Fibroblast of pulmonary artery (primary cell): ENCODE measurements at places on chromosomes 12 and 14.
A peak's percentile ranks its signal among the peaks of the same experiment; 100 is the strongest.

GRCh38 chr14:101840649-101841369, 79.3 kb downstream of the PPP2R5C start:
- no peak for DNase-seq

GRCh38 chr14:99605299-99605961, 1.4 kb upstream of the CCDC85C start:
- peak; percentile 48 for DNase-seq

GRCh38 chr12:117486840-117487659, 125.6 kb upstream of the NOS1 start:
- no peak for DNase-seq

DNA sequence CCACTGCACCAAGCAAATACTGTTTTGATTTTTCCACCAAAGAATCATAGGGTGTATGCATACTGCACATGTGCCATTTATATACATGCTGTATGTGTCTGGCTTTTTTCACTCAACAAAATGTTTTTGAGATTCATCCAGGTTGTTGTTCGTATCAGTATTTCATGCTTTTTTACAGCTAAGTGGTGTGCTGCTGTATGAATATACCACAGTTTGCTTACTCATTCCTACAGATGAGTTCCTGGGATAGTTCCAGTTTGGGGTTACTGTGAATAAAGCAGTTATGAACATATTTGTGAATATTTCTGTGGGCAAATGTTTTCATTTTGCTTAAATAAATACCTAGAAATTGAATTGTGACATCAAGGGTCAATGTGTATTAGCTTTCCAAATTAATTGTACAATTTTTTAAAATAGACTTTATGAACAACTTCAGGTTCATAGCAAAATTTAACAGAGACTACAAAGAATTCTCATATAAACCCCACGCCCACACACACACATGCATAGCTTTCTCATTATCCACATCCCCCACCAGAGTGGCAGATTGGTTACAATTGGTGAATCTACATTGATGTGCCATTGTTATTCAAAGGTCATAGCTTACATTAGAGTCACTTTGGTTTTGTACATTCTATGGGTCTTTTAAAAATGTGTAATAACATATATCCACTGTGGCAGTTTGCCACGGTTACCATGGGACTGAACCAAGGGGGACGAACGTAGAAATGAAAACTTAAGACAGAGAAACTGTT, 6.9 kb upstream of the KRT6A start:
- DNase-seq, result peak; percentile 40

DNA sequence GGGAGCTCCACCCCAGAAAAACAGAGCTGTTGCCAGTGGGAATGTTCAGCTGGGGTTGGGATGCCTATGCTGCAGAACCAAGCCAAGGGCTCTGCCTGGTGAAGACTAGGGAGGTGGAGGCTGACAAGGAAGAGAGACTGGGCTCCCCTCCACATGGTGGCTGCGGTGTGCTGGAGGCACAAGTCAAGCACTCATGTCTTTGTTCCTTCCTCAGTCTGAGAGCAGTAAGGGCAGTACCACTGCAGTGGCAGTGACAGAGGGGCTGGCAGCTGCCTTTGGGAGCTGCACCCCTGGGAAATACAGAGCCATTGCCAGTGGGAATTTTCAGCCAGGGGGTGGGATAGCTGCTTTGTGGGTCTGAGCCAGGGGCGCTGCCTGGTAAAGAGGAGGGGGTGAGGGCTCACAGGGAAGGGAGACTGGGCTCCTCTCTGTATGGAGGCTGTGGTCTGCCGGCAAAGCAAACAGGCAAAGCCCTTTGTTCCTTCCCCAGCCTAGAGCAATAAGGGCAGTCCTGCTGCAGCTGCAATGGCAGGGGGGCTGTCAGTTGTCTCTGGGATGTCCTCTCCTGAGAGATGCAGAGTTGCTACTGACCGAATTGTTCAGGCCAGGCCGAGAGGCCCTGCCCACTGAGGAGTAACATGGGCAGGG, 255.9 kb downstream of the RAD51B start:
- DNase-seq, result no peak

DNA sequence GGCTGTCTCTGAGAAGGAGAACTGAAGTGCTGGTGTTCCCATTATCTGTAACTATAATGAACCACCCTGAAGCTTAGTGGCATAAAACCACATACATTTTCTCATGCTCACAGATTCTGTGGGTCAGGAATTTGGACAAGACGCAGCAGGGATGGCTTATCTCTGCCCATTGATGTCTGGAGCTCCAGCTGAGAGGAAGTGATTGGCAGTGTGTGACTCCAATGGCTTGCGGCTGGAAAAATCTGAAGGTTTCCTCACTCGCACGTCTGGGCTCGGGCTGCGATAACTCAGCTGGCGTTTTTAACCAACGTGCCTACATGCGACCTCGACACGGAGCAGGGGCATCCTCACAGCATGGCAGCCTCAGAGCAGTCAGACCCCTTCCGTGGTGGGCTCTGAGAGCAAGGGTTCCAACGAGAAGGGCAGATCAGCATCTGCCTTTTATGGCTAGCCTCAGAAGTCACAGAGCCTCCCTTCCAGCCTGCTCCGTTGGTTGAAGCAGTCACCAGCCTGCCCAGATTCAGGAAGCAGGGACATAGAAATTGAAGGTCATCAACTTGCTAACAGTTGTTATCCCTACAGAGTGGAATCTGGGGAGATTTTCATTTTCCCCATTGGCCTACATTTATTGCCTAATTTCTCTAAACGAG, 143.3 kb upstream of the BCL2L14 start:
- peak; percentile 75 for DNase-seq

DNA sequence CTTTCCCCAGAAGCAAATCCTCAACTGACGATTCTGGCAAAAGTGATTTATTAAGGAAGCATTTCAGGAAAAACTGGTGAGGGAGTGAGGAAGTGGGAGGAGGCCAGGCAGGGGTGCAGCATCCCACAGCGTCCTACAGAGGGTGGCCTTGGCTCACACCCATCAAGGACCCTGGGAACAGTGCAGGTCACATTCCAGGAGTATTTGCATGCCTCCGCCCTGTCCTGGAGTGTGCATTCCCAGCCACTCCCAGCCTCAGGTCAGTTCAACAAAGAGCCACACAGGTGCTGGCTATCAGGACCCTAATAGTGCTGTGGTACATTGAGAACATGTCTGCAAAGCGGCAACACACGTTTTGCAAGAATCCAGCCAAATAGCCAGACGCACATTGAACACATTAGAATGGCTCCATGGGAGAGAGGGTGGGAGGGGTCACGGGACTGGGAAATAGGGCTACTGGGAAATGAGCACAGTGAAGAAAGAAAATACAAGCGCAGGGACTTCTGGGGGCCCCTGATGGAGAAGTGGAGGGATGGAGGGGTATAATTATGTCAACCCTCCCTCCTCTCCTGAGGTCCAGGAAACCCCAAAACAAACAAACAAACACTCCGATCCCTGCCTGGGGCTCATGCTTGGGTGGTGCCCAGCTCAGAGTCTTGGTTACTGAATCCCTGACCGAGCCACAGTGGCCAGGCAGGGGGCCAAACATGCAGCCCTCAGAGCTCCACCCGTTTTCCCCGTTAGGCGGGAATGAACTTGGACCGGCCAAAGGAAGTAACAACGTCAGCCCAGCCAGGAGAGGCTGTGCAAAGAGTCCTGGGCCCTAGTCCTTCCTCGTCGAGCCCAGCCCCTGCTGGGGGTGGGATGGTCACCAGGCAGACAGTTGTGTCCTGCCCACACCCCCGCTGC, 36.5 kb downstream of the CMKLR1 start:
- peak; percentile 29 for DNase-seq

- no peak for DNase-seq
These were observed 1752.4 kb upstream of the FLRT2 start for GRCh38 chr14:83777516-83777915.

GRCh38 chr14:29355846-29356245, 571.8 kb downstream of the PRKD1 start:
- DNase-seq, result no peak

DNA sequence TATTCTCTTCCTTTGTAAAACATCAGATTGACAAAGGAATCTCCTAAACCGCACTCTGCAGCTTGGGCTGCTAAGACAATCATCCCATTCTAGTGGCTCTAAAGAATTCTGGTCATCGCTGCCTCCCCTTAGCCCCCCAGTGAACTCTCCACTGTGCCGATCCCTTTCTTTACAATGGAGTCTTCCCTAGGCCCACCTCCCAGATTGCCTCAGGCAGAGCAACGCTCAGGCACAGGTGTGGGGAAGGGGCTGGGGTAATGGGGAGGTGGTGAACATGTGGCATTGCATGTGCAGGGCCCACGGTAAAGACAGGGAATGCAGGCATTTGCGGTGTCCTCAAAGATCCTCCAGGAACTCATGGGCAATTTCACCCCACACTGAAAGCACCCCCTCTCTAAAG, 86.3 kb downstream of the PLEKHG3 start:
- no peak for DNase-seq

DNA sequence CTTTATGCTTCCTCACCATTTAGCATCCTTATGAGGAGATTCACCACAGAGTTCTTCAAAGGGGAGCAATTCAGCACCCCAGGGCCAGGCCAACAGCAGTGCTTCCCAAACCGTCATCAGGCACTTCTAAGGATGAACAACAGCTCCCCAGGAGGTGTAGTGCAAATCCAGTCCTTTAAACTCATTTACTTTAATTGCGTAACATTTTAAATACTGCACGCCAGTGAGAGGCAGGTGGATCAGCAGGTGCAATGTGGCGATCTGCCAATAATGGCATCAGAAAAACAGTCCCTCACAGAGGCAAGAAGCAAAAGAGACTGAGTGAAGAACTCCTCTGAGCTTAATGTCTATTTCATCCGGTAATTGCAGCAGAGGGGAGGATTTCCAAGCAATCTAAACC, 770.9 kb upstream of the FOXG1 start:
- DNase-seq, result no peak

GRCh38 chr14:72906316-72906715, 12.4 kb upstream of the DPF3 start:
- DNase-seq, result peak; percentile 62

DNA sequence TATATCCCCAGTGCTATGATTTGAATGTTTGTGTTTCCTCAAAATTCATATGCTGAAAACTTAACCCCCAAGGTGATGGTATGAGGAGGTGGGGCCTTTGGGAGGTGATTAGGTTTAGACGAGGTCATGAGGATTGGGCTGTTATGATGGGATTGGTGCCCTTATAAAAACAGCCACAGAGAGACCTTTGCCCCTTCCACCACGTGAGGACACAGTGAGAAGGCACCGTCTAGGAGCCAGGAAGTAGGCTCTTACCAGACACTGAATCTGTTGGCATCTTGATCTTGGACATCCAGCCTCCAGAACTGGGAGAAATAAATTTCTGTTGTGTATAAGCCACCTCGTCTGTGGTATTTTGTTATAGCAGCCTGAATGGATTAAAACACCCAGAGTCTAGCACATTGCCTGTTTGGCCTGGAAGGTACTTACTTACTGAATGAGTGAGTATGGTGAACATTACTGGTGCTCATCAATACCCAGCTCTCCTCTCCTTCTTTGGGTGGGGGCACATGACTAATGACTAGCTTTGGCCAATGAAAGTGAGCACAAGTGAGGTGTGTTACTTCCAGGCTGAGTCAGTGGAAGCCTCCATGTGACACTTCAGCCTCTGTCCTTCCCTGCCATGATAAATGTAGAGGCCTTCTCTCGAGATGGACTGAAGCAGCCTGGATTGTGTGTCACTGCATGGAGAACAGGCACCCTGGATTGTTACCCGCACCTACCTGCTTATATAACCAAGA, 72.4 kb upstream of the CHST11 start:
- DNase-seq, result no peak

GRCh38 chr12:89971880-89972279, 263.2 kb upstream of the ATP2B1 start:
- peak; percentile 93 for DNase-seq

DNA sequence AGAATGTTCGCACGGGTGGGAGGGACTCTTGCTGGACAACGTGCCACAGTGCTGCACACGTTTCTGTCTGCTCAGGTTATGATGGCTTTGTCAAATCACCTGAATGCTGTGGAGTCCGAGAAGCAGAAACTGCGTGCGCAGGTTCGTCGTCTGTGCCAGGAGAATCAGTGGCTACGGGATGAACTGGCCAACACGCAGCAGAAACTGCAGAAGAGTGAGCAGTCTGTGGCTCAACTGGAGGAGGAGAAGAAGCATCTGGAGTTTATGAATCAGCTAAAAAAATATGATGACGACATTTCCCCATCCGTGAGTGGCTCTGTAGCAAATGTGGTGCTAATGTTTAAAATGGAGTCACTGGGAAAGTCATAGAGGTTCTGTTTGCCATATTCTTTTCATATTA, 28.5 kb downstream of the KLC1 start:
- peak; percentile 74 for DNase-seq

GRCh38 chr14:72644038-72644437, 249.9 kb downstream of the DPF3 start:
- no peak for DNase-seq

DNA sequence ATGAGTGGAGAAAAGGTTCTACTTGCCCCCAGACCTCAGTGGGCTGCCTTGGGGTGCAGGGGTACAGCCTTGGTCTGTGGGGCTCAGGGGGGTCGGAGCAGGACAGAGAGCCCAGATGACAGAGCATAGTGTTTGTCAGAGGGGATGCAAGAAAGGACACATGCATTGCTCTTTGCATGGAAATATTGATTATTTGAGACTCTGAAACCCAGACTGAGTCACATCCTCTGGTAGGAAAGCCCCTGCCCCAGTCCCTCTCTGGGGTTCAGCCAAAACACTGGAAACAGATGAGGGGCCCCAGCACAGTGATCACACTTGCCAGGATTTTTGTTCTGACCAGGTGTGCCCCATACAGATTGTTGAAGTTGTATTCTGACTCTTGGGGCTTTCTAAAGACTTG, 1094.4 kb downstream of the BCL11B start:
- no peak for DNase-seq

DNA sequence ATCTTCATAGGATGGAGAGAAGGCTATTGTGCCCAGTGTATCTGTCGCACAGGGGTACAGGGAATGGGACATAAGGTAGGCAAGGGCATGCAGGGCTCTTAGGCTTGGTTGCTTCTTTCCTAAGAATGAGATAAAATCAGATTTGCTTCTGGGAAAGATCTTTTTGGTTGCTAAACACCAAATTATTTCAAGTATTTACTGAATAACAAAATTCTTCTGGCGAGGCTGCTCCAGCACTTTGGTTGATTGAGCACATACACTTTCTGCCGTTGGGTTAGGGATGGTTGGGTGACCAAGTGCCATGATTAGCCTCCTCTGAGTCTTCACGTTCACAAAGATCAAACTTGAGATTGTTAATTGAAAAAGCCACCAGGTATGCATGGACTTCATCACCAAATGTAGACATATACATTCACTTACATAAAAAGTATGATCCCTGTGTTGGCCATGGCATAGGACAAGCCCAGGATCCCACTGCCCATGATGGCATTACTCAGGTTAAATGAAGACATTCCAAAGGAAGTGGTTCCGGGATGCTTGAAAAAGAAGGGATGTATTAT, 38.2 kb downstream of the SLC38A4 start:
- DNase-seq, result peak; percentile 3

- DNase-seq, result no peak
These were observed 24.9 kb downstream of the TCP11L2 start for GRCh38 chr12:106327309-106327869.

- no peak for DNase-seq
These were observed 14.9 kb downstream of the PKP2 start for GRCh38 chr12:32881702-32882101.

GRCh38 chr14:103702497-103703432, 12.5 kb downstream of the XRCC3 start:
- DNase-seq, result no peak
